ENCODE measurements at places on chromosomes 16 and 17. TPM values are rescaled to one million over a fixed set of nuclear protein-coding genes. Genes with fewer than 3 reads are reported as not detected.

DNA sequence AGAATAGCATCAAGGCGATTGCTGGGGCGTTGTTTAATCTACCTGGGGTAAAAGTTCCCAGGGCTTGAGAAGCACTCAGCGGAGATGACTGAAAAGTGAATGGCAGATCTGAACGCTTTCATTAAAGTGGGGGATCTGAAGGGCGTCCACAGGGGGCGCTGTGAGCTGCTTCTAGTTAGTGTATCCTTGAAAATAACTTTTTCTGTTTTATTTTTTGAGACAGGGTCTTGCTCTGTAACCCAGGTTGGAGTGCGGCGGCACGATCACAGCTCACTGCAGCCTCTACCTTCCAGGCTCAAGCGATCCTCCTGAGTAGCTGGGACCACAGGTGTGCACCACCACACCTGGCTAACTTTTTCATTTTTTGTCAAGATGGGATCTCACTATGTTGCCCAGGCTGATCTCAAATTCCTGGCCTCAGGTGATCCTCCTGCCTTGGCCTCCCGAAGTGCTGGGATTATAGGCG lies 360.4 kb downstream of the SEC14L1 start:
- no peak for DNase-seq

DNA sequence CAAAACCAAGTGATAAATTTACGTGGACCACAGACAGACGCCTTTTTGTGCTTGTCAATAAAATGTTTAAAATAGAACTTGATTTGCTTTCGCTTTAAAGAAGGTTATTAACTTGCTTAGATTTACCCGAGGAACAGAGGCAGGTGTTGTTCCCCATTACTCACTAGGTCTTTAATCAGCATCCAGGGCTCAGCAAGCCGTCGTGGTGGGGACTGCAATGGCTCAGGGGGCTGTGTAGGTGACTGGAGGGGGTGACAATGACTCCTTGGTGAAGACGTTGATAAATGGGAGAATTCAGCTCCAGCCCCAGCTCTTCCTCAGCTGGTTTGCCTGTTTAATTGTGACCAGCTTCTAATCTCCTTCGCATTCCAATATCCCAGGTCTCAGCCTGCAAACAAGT lies 231.4 kb downstream of the TMEM114 start:
- no peak for DNase-seq

DNA sequence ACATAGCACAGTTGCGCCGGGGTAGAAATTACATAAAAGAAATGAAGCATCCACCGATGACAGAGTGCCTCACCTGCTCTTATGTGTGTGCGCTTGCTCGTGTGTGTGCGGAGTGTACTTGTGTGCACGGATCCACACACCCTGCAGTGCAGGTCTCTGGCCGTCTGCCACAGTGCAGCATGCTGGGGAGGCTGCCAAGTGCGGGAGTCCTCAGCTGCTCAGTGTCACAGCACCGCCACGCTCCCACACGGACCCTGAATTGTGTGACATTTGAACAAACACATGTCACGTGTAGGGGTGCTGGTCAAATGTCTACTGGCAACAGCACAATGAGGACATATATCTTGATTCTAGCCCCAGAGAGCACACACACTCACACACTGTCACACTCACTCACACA lies 243.0 kb upstream of the MYOCD start:
- DNase-seq, result no peak

- DNase-seq, result peak; percentile 77
These were observed 80.6 kb upstream of the CDH11 start for GRCh38 chr16:65202461-65202860.

DNA sequence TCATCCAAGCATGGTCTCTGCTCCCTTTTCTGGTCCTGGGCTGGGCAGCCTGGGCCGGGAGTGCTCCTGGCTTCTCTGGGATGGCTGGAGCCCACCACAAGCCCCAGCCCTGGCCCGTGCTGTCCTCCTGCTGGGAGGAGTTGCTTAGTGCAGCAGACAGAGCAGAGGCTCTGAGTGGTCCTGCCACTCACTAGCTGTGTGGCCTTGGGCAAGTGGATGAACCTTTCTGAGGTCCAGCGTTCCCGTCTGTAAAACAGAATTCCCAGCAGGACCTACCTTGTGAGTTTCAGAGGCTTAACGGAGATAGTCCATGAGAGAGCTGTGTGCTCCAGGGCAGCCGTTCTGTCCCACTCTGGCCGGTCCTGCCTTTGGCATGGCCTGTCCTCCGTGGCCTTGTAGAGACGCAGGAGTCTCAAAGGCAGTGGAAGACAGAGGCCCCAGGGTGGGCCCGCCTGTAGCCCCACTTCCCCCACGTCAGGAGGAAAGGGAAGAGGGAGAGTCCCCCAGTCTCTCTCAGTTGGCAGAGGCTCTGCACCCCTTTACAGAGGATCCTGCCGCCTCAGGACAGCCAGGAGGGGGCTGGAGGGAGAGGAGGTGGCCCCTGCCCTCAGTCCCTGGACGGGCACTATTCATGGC lies 7.8 kb downstream of the MYO15B start:
- DNase-seq, result no peak

- DNase-seq, result no peak
These were observed 24.4 kb upstream of the WSCD1 start for GRCh38 chr17:6045621-6046357.

DNA sequence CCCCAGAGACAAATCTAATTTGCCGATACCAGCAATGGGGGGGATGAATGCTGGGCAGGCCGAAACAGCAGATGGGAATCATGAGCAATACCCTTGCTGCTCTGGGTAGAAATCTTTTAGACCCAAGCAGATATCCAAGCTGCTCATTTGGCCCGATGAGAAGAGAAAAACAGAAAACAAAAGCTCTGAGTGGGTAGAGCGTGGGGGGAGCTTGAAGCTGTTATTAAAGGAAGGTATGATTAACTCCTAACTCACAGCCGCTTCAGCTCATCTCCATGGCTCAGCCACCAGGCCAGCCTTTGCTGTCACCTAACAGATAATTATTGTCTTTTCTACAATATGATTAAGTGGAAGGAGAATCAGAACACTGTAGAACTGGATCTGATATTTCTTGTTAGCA lies 58.3 kb downstream of the VPS35L start:
- DNase-seq, result peak; percentile 25

- DNase-seq, result no peak
These were observed 2.9 kb upstream of the DEF8 start for GRCh38 chr16:89945654-89946053.

- DNase-seq, result no peak
These were observed 291.3 kb downstream of the CDH13 start for GRCh38 chr16:82917886-82918595.

Gene ABCC6
- total RNA-seq, result 2.4 TPM

Gene MMP28
- 1.2 TPM for total RNA-seq

Gene PABPN1L
- total RNA-seq, result not detected

Gene RAB26
- 1.2 TPM for total RNA-seq

Measured in astrocyte (in vitro differentiated cells and primary cell).